ENCODE measurements at places on chromosomes 11 and 22.

- no peak for DNase-seq
Measured at GRCh38 chr22:37503183-37503683, 16.0 kb downstream of the CARD10 start.

DNA sequence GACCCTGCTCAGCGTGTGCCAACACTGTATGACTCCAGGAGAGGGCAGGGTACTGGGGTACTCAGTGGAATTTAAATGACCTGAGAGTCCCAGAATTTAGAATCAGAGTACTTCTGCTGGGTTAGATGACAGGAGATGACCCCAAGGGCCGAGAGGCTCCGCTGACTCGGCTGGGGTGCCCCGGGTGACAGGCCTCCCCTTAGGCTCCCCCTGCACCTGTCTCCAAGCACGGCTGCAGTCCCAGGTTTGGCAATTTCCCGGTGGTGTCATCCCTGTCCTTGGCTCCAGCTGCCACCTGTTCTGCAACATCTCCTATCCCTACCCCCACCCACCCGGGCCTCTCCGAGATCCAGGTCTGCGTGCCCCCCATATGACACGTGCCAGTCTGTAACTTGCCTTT is 1.3 kb downstream of the ACTN3 start:
- DNase-seq, result no peak

GRCh38 chr11:57251491-57252104 is 14.5 kb upstream of the APLNR start:
- no peak for DNase-seq

- DNase-seq, result no peak
Measured at GRCh38 chr11:31233425-31233824, 136.1 kb downstream of the DCDC1 start.

GRCh38 chr11:61764606-61765260 is 12.3 kb downstream of the MYRF start:
- no peak for DNase-seq
